ENCODE measurements at places on chromosomes 12 and 14. TPM values are rescaled to one million over a fixed set of nuclear protein-coding genes. Genes with fewer than 3 reads are reported as not detected.

The GYS2 gene
- total RNA-seq: not detected

The RPGRIP1 gene
- not detected for total RNA-seq

The ANAPC5 gene
- 120 TPM for total RNA-seq

The SRP54 gene
- total RNA-seq: 87.7 TPM

The NRIP2 gene
- total RNA-seq: not detected

The TMEM30B gene
- 1.6 TPM for total RNA-seq

Measured in activated CD4-positive, alpha-beta memory T cell treated with anti-CD3 and anti-CD28 coated beads for 36 hours (primary cell).